ENCODE measurements at places on chromosomes 5 and 9. TPM values are rescaled to one million over a fixed set of nuclear protein-coding genes. Genes with fewer than 3 reads are reported as not detected.

Gene ADCY2
- total RNA-seq: not detected

Gene GBGT1
- total RNA-seq: 2.5 TPM

Gene ZDHHC11B
- total RNA-seq: 1.6 TPM

Gene BAAT
- 0.34 TPM for total RNA-seq

Gene TAS2R1
- total RNA-seq: not detected

Gene PCDHB8
- 0.32 TPM for total RNA-seq

Gene FRRS1L
- 0.19 TPM for total RNA-seq

Gene KYAT1
- total RNA-seq: 9.6 TPM

Gene ABO
- not detected for total RNA-seq

Gene LHFPL2
- total RNA-seq: 72.6 TPM

Gene AUH
- 9.2 TPM for total RNA-seq

Gene TEX48
- total RNA-seq: not detected

Gene SLIT3
- total RNA-seq: 18.1 TPM

Gene SLC6A7
- not detected for total RNA-seq

Gene HCN1
- total RNA-seq: not detected

Gene SHOC1
- not detected for total RNA-seq

Gene SLC24A2
- not detected for total RNA-seq

Gene OTP
- 0.13 TPM for total RNA-seq

Gene FGF10
- total RNA-seq: not detected

Gene FOXD4L6
- 0.06 TPM for total RNA-seq

Gene CER1
- not detected for total RNA-seq

Data from A549 treated with GW870086 at 1 μM for 4 hours (cell line).